AG04450 (cell line): ENCODE measurements at places on chromosomes 4 and X.

DNA sequence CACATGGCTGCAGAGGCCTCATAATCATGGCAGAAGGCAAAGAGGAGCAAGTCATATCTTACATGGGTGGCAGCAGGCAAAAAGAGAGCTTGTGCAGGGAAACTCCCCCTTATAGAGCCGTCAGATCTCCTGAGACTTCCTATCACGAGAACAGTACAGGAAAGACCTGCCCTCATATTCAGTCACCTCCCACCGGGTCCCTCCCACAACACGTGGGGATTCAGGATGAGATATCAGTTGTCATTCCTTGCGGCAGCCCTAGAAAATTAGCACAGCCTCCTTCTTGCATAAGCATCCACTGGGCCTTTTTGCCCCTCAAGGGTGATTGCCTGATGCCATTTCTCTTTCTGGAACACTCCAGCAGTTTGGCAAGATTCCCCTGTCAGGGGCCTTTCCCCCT, 61.7 kb upstream of the STX18 start:
- DNase-seq: no peak

- no peak for DNase-seq
Measured at GRCh38 chr4:79250887-79251286, 75.0 kb downstream of the NAA11 start.

DNA sequence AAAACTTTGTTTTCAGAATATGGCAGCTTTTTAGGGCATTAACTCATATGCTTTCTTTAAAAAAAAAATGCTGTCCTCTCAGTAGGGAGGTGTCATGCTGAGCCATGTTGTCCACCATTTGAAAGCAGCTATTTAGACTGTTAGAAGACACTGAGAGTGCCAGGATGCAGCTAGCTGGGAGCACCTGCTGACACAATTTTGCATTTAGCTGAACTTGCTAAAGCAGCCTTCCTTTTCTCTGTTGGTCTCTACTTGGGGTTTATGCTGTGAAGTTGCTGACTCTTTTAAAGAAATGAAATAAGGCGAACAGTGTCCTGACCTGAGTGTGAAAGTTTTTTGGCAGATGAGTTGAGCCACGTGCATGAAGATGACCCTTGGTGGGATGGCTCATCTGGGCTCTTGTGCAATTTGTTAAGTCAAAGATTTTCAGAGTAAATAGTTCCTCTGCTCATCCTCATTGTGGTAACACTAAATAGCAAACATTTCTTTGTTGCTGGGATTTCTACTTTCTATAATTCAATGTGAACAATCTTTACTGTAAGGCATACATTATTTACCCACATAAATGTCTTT, 64.5 kb downstream of the CDS1 start:
- no peak for DNase-seq

GRCh38 chr4:156673483-156673882, 298.1 kb downstream of the PDGFC start:
- no peak for DNase-seq

- DNase-seq: no peak
Measured at GRCh38 chr4:101288365-101289145, 58.8 kb downstream of the PPP3CA start.

- no peak for DNase-seq
Measured at GRCh38 chrX:15679246-15679645, 14.6 kb upstream of the CLTRN start.

GRCh38 chr4:114690571-114690970, 92.0 kb downstream of the UGT8 start:
- DNase-seq: no peak

GRCh38 chrX:14718403-14718802, 154.5 kb downstream of the FANCB start:
- no peak for DNase-seq
